ENCODE measurements at places on chromosomes 12 and 14. TPM values are rescaled to one million over a fixed set of nuclear protein-coding genes. Genes with fewer than 3 reads are reported as not detected.

The OVCH1 gene
- total RNA-seq = 0.65 TPM

The TAS2R43 gene
- total RNA-seq = 1.2 TPM

GRCh38 chr14:64804754-64805260, 74.9 kb downstream of the SPTB start:
- H3K27ac ChIP-seq = no peak overlapping the region
- no peak for DNase-seq
- H3K27me3 ChIP-seq = peaks cover 11% of the 10 kb centered on the region
- H3K4me3 ChIP-seq = no peak overlapping the region
- H3K36me3 ChIP-seq = no peaks in the 10 kb centered on the region
- H3K4me1 ChIP-seq = peaks cover 9% of the 10 kb centered on the region

DNA sequence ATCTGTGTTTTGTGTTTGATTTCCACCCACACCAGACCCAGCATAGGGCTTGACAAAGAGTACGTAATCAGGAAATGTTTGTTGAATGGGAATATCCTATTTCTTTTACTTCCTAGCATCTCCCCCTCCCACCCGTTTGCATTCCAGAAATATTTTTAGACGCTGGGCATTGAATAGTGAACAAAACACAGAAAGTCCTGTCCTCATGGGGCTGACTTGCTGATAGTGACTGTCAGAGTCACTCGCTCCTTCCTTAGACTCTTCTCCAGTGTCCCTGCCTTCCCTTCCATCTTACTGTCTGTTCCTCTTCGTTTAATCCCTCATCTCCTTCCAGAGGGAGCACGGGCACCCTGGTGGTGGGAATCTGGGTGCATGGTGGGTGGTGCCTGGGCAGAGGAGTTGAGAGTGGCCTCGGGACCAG, 53.6 kb downstream of the SLC25A47 start:
- peak overlapping the region; percentile 98 for H3K27ac ChIP-seq
- no peaks in the 10 kb centered on the region for H3K27me3 ChIP-seq
- no peak for DNase-seq

DNA sequence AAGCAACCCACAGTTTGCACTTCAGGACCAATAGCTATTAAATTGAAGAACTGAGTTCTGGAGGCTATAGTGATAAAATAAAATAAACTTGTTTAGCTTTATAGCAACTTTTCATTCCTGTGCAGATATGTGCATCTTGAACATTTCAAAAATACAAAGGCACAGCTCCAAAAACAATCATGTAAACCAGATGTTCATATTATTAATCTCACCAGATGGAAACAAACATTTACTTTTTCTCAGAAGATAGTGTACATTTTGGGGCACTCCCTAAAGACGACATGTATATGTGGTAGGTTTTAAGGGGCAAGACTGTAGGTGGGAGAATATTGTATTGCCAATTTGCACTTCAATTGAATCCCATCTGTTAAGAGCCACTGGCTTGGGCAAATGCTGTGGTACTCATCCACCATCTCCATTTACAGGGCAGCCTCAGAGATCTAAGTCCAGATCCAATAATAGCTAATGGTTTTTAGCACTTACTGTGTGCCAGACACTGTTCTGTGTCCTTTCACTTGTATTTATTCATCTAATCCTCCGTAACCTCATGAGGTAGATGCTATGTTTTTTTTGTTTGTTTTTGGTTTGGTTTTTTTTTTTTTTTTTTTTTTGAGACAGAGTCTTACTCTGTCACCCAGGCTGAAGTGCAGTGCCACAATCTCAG, 49.1 kb downstream of the PTGER2 start:
- H3K27ac ChIP-seq = no peak overlapping the region
- H3K4me3 ChIP-seq = no peak overlapping the region
- H3K4me1 ChIP-seq = peaks cover 7% of the 10 kb centered on the region
- DNase-seq = no peak
- H3K27me3 ChIP-seq = no peaks in the 10 kb centered on the region
- no peaks in the 10 kb centered on the region for H3K36me3 ChIP-seq

The CPNE8 gene
- total RNA-seq = 1.7 TPM

- H3K4me1 ChIP-seq = no peaks in the 10 kb centered on the region
- H3K36me3 ChIP-seq = no peaks in the 10 kb centered on the region
- no peak for DNase-seq
- no peak overlapping the region for H3K27ac ChIP-seq
- H3K27me3 ChIP-seq = no peaks in the 10 kb centered on the region
These were observed 113.9 kb upstream of the USP15 start for GRCh38 chr12:62146318-62146717.

The CELA1 gene
- not detected for total RNA-seq

The FGD4 gene
- total RNA-seq = 85.6 TPM

The PYGL gene
- total RNA-seq = 15.3 TPM

- H3K4me3 ChIP-seq = no peak overlapping the region
- peaks cover 3% of the 10 kb centered on the region for H3K4me1 ChIP-seq
- H3K27me3 ChIP-seq = no peaks in the 10 kb centered on the region
These were observed 96.9 kb upstream of the TMPO start for GRCh38 chr12:98418357-98419075.

GRCh38 chr12:75239987-75240386, 30.3 kb upstream of the KCNC2 start:
- no peaks in the 10 kb centered on the region for H3K27me3 ChIP-seq
- H3K27ac ChIP-seq = no peak overlapping the region
- H3K36me3 ChIP-seq = no peaks in the 10 kb centered on the region
- no peak for DNase-seq

The RECQL gene
- total RNA-seq = 36.6 TPM

GRCh38 chr12:44544018-44544417, 332.1 kb downstream of the NELL2 start:
- H3K4me3 ChIP-seq = no peak overlapping the region
- H3K27ac ChIP-seq = no peak overlapping the region
- peaks cover 3% of the 10 kb centered on the region for H3K4me1 ChIP-seq

DNA sequence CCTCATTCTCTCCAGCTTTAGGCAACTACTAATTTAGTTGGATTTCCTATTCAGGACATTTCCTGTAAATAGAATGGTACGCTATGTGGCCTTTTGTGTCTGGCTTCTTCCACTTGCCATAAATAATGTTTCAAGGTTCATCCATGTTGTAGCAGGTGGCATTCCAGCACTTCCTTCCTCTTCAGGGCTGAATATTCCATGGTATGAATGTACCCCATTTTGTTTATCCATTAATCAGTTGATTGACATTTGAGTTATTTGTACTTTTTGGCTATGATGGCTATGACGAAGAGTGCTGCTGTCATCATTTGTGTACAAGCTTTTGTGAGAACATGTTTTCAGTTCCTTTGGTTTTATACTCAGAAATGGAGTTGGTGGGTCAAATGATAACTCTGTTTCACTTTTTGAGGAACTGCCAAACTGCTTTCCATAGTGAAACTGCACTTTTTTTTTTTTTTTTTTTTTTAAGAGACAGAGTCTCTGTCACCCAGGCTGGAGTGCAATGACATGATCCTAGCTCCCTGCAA, 6.5 kb upstream of the CDK2AP1 start:
- H3K27ac ChIP-seq = no peak overlapping the region
- H3K36me3 ChIP-seq = no peaks in the 10 kb centered on the region
- H3K4me3 ChIP-seq = no peak overlapping the region
- H3K27me3 ChIP-seq = no peaks in the 10 kb centered on the region

GRCh38 chr12:8841778-8842177, 19.4 kb downstream of the A2ML1 start:
- peaks cover 2% of the 10 kb centered on the region for H3K4me1 ChIP-seq
- no peak for DNase-seq
- no peak overlapping the region for H3K27ac ChIP-seq
- no peak overlapping the region for H3K4me3 ChIP-seq
